ENCODE measurements at places on chromosomes 2 and 18.

DNA sequence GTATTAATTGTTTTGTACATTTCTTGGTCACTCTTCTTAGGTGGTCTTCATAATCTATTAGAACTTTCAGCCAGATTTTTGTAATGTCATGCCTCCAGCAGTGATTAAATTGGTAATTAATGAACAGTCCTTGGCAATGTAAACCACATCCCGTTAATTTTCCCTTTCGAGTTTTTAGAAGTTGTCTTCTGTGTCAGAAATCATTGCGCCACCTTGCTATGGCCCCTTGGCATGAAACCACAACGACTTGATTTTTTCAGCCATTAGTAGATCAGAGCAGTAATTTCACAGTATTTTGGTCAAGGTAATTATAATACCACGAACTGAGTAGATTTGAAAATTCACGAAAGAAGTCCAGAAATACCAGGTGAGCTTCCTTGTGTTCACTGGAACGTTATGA, 86.0 kb upstream of the OTX1 start:
- DNase-seq: no peak

- no peak for DNase-seq
Observed at GRCh38 chr2:200188876-200189275, 117.6 kb upstream of the SPATS2L start.

DNA sequence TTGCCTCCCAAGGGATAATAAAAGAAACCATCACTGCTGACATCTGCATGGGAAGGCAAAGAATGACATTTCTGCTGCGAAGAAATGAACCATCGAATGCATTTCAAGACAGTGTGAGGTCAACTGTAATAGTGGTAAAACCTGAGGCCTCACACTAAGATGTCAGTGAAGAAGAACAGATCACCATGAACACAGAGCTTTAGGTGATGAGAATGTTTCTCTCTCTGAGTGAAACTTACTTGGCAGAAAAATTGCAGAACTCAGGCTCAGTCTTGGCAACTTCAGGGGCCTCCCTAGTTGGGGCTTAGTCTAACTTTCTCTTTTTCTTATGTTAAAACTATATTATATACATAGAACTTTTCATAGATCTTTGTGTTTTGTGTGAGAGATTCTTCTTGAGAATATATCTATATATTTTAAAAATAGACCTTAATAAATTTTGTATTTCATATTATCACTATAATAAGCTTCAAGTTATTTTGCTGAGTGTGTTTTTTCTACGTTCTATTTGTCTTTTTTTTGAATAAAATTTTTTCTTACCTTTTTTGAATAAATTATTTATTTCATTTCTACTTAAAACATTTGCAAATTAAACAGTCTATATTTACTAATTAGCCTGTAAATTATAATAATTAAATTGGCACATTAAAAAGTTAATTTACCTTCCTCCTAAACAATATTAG, 427.5 kb upstream of the TRIB2 start:
- no peak for DNase-seq

- no peak for DNase-seq
Observed at GRCh38 chr2:32424739-32425138, 67.9 kb downstream of the BIRC6 start.

GRCh38 chr2:204576362-204576979, 31.2 kb downstream of the PARD3B start:
- DNase-seq: no peak

DNA sequence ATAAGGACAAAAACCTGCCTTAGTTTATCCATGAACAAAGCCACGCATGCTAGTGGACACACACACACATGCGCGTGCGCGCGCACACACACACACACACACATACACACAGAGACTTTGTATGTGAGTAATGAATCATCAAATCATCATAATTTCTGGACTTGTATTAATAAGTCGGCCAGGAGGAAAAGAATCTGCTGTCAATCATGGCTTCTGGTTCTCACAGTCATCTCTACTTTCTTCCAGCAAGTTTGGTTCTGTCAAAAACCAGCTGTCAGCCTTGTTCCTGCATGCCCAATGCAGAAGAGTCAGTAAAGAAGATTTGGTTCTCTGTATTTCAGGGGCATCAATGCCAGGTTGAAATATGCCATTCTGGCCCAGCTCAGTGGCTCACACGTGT, 1.1 kb upstream of the TTR start:
- no peak for DNase-seq

DNA sequence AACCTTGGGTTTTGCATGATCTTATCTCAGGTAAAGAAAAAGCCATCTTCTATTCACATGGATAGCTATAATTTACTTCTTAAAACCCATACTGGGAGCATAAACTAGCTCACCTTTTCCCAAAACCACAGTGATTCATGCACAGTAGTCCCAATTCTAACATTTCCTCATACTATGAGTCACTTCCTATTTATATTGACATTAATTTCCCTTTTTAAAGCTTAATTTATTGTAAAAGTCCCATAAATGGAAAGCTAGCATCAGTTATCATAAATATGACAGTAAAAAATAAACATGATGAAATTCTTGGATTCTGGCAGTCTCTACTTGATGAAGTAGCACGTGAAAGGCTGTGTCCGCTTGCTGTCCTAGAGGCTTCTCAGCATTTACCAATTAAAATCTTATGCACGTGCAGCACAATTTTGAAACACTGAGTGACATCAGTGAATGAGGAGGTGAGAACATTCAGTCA, 180.1 kb downstream of the CDH2 start:
- DNase-seq: no peak

- no peak for DNase-seq
Observed at GRCh38 chr2:26699295-26699694, 6.8 kb downstream of the KCNK3 start.

DNA sequence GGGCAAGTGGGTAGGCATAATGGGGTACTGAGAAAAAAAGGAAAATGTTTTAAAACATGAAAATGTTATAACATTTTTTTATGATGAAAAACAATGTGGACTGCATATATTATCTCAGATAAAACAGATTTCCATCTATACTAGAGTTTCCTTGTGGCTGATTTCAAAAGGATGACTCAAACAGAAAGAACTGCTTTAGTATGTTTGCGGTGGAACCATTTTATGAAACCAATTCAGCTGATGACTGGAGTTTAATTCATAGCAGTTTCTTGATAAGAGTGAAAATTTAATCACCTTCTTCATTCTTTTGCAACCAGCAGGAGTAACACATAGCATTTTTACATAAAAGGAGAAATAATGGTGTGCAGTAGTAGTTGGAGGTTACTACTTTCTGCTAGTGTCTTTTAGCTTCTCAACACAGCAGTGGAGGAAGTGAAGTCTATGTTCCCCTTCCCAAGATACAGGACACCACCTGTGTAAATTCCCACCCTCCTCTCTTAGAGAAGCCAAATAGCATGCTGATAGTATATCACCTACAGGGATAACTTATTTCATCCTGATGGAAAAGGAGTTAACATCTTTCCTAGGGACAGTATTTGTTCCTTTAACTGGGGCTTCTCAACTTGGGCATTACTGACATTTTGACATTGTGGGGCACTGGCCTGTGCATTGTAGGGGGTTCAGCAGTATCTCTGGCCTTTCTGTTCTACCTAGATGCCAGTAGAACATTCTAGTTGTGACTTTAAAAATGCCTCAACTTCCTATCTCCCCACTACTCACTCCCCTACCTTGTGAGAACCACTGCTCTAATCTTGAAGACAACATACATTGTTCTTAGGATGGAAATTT, 29.9 kb downstream of the PELI1 start:
- no peak for DNase-seq

GRCh38 chr2:9474361-9475057, at the start of gene IAH1:
IAH1 (plus strand) TSS chr2:9474551; CDS start chr2:9474567, 16 bp downstream.
- no peak for DNase-seq
